ENCODE measurements at places on chromosomes 5 and 9.

DNA sequence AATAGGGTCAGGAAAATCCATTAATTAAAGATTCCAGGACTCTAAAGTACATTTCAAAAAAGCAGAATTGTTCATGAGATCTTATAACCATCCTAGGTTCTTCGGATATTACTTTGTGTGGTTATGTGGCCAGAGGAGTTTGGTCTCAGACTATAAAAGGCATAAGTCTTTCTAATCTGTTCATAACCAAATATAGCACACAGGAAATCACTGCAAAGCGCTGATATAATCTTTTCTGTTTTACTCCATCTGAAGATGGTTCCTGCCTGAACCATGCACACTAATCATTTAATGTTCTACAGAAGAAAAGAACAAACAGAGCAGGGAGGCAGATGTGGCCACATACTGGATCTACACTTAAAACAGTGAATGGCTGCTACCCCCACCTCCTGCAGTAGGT is 182.8 kb downstream of the SEMA5A start:
- DNase-seq, result no peak

DNA sequence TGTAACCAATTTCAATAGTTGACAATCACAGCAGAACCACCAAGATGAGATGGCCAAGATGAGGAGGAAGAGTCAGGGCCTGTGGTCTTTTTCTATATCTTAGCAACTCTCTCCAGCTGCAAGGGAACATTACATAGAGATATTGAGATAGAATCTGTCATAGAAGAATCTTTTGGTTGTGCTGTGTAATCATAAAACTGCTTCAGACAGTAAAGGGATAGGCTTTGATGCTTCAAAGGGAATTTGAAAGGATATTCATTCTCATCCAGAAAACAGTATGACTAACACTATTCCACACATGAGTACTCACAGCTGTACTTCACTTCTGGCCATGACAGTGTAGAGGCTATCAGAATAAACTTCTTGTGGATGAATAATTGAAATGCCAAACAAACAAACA is 145.9 kb downstream of the YIPF5 start:
- no peak for DNase-seq

DNA sequence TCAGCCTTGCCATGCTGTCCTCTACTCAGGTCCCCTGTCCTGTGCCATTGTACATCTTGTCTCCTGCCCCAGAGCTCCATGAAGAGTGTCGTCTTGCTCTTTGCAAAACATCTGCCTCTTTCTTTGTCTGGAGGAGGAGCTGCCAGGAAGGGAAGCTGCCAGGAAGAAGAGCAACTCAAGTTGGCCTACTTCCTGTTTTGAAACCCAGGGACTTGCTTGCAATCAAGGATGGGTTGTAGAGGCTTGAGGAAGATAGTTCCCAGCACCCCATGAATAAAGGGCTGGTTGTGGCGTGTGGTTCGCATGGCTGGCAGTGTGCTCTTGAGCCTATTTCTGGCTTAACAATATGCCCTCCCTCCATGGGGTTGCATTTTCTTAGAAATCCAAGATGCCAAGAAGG is 53.0 kb upstream of the CPEB4 start:
- no peak for DNase-seq

GRCh38 chr5:154945695-154946301 is 4.9 kb downstream of the MRPL22 start:
- peak; percentile 26 for DNase-seq

DNA sequence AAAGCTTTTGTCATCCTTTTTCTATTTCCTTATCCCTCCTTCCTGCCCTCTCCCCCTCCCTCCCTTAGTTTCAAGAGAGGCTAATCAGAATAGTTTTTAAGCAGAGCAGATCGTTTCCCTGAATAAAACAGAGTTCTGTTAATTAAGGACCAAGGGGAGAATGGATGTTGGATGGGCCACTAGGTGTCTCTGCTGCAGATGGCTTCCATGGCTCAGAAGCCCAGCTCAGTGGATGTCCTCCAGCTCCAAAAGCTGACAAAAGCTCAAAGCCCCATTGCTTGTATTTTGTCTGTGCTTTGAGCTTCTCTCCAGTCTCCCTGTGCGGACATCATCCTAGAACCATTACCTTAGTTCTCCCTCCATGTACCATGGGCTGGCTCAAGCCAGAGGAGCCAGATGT is 21.0 kb upstream of the NPR3 start:
- DNase-seq, result no peak

All from iris pigment epithelial cell (primary cell).